ENCODE measurements at places on chromosomes 4 and X.

GRCh38 chr4:7760706-7761105, 179.0 kb downstream of the AFAP1 start:
- no peak for DNase-seq

GRCh38 chrX:37802028-37802427, 22.2 kb downstream of the CYBB start:
- no peak for DNase-seq

DNA sequence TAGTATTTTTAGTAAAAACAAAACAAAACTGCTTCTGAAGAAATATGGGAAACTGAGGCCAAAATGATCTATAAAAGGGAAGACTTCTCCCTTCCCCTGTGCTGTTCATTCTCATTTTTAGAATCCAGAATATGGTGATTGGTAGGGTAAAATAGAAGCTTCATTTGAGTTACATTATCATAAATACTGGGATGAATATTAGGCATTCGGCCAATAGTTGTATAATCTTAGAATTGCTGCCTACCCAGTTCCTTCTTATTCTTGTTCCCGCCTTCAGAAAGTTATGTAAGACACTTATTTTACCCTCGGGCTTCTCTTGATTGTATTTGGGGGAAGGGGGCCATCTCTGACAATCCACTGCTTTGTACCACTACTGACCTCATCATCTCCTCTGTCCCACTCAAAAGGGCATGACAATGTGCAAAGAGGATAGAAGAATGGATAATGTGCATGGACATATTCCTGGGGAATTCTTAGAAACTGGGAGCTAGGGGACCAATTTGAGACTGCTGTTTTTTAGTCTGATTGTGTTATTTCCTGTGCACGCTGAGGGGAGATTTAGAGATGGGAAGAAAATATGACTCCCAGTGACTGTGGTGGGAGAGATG, 588 bp downstream of the ART3 start:
- no peak for DNase-seq

- no peak for DNase-seq
Measured at GRCh38 chr4:156896527-156896926, 75.1 kb downstream of the PDGFC start.

GRCh38 chr4:3317011-3317655, 24.3 kb downstream of the RGS12 start:
- DNase-seq, result no peak

- no peak for DNase-seq
Measured at GRCh38 chrX:42948723-42949657, 171.0 kb upstream of the PPP1R2C start.

DNA sequence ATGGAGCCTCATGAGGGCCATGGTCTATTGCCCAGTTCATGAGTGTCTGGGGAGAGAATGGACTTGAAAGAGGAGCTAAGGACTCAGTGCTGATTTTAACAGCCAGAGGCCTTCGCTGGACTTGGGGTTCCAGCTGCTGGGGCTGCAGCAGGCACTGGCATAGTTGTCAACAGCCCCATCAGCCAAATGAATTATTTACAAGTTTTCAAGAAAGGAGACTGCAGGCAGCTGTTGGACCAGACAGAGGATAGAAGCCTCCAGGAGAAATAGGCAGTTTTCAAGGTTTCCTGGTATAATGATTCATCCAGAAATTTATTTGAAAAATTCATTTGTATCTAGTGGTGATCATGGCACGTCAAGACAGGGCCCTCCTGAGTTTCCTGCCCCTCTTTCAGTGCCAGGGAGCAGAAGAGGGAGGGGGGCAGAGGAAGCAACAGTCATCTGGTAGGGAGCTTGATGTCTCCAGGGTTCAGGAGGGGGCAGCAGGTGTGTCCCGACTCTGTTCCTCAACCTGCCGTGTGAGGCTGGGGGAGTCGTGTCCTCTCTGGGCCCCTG, 63.1 kb upstream of the GPR78 start:
- no peak for DNase-seq

- no peak for DNase-seq
Measured at GRCh38 chr4:74005528-74005927, 7.1 kb upstream of the CXCL5 start.

DNA sequence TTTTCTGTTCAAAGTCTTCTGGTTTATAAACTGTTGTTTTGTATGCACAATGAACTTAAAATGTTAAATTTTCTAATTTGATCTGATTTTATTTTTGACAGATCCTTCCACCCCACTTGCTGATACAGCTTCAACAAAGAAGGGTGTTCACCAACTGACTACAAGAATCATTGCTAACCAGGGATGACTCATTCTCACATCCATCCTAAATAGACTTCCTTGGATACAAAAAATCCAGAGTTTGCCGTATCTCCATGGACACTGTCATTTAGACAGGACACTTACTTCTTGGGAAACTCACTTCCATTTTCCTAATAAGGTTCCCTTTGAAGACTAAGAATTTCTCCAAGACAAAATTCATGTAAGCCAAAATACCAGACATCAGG, 111.6 kb upstream of the NWD2 start:
- DNase-seq, result no peak

DNA sequence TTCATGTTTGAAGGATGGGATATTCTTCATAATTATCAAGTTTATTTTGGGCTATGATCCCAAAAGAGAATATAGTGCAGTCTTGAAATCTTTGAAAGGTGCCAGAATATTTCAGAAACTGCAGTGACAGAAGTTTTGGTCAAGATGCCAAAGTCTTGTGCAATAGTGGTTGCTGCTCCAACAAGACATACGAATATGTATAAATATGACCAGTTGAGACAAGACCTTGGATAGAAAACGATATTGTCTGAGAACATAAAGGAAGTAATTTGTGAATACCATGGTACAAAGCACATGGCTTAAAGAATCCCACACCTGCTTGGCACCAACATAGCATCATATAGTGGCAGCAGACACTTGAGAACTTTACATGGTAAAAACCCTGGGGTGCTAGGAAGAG, 48.6 kb upstream of the AMELX start:
- no peak for DNase-seq

DNA sequence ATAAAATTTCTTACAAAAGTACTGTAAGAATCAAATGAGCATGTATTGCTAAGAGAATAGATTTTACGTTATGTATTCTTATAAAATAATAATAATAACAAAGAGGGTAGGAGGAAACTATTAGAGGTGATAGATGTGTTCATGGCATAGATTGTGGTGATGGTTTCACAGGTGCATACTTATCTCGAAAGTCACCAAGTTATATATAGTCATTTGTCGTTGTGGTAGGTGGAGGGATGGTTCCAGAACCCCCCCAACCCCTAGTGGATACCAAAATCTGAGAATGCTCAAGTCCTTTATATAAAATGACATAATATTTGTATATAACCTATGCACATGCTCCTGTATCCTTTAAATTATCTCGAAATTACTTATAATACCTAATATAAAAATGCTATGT, 36.7 kb upstream of the H2AZ1 start:
- no peak for DNase-seq

DNA sequence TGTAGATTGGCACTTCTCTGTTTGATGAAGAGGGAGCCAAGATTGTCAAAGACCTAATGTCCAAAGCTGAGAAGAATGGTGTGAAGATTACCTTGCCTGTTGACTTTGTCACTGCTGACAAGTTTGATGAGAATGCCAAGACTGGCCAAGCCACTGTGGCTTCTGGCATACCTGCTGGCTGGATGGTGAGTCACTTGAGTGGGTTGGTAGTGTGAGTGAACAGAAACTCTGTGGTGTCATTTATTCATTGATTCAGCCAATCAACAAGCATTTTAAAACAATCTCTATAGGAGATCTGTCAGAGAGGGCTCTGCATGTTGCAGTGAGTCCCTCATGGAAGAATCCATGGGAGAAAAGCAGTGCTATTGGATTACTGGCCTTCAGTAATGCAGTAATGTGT, 16.3 kb downstream of the TAF9B start:
- DNase-seq, result no peak

GRCh38 chr4:183223053-183223452, 97.0 kb downstream of the CLDN22 start:
- no peak for DNase-seq

GRCh38 chr4:44086753-44087152, 361.9 kb downstream of the KCTD8 start:
- DNase-seq, result no peak

DNA sequence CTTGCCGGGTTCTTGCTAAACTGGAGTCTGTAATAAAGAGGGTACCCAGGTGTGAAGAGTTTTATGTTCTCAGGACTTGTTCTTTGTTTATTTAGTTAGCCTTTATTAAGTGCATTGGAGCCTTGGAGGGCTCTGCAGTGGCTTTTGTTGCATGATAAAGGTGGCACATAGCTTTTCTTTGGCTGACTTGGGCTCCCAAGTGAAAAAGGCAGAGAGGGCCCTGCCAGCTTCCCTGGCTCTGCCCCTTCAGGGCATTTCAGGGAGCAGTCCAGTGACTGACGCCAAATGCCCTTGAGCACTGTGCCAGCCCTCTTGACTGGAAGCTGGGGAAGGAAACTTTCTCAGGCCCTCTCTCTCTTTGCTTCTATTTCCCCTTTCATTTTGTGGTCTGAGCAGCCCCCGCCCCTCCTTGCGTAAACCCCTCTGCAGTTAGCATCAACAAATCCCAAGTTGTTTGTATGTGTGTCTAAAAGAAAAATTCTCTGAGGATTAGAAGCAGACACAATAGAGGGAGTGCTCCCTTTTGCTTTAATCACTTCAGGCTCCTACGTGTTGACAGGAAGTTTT, 152.2 kb downstream of the NHS start:
- no peak for DNase-seq

- DNase-seq, result no peak
Measured at GRCh38 chr4:152663203-152664066, 16.4 kb downstream of the TMEM154 start.

GRCh38 chrX:80216086-80216485, 201.5 kb downstream of the TBX22 start:
- no peak for DNase-seq

- DNase-seq, result no peak
Measured at GRCh38 chr4:7062816-7063215, 5.0 kb downstream of the GRPEL1 start.

DNA sequence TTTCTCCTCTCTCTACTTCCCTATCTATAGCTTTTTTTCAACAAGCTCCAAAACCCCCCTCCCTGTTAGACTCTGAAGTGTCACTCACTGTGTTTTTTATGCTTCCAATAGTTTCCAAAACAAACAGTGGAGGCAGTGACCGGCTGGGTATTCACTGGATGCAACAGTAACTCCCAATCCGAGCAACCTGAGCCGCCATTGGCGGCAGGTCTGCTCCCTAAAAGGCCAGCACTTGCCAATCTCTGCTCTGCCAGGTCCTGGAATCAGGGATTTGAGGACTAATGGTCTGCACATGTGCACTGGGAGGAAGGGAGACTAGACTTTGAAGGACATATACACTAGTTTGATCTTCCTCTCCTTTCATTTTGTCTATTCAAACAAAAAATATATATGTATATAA, 7.1 kb downstream of the TBX22 start:
- no peak for DNase-seq

DNA sequence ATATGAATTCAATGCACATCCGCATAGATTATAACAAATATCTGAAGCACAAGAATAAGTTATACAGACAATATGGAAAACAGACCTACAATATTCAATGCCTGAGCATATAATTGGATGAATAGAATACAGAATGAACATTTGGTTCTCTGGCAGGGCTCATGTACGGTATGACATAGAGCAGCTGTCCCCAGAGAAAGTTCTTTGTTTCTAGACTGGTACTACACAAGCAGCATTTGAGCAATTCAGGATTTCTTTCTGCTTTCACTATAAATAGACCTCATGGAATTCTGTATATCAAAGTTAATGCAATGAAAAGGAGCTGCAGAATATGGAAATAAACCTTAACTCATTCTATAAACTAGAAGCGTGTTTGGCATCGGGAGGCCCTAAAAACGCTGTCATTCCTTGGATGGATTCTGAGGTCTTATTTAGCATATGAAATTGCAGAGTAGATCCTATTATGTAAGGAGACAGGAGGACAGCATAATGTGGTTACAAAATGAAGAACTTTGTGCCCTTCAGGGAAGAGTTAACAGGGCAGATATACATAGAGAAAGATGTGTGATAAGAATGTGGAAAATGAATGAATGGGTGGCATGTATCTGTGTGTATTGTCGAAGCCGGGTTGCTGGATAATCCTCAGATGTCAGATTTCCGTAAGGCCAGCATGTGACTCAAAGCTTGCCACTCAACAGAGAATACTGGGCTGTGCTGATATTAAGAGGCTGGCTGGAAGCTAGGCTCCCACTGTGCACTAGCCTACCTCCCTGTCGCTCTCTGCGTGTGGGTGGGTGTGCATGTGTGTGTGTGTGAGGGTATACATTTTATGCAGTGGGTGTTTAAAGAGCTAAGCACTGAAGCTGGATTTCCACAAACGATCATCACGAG, 103.3 kb upstream of the SLC4A4 start:
- no peak for DNase-seq

DNA sequence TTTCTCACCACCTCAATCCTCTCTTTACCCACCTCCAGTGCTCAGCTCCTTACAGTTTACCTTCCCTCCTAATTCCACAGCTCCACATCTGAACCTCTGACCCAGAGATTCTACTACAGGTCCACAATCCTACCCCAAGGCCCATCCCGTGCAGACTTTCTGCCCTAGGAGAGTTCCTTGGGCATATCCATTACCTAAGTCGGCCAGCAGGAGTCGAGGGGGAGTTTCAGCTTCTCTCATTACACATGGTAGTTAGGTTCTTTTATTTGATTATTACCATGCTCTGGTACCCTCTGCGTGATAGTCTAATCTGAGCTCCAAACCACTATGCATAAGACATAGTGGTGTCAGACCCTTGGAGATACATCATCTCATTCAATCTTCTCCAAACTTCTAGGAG, 117.9 kb downstream of the SH3RF1 start:
- DNase-seq, result no peak

- no peak for DNase-seq
Measured at GRCh38 chrX:52031371-52031770, 37.6 kb downstream of the MAGED4B start.

GRCh38 chr4:628311-628741, 3.0 kb downstream of the PDE6B start:
- no peak for DNase-seq

GRCh38 chr4:175584172-175584571, 227.9 kb downstream of the GPM6A start:
- no peak for DNase-seq

Measured in NCI-H2227 treated with DMSO at 0.1 percent for 48 hours (cell line).